ENCODE measurements at places on chromosomes 4 and X.

GRCh38 chrX:48683411-48683982 lies at the start of gene WAS:
Gene WAS (plus strand): TSS chrX:48683799. CDS start chrX:48683854, 55 bp downstream.
- no peak for DNase-seq

DNA sequence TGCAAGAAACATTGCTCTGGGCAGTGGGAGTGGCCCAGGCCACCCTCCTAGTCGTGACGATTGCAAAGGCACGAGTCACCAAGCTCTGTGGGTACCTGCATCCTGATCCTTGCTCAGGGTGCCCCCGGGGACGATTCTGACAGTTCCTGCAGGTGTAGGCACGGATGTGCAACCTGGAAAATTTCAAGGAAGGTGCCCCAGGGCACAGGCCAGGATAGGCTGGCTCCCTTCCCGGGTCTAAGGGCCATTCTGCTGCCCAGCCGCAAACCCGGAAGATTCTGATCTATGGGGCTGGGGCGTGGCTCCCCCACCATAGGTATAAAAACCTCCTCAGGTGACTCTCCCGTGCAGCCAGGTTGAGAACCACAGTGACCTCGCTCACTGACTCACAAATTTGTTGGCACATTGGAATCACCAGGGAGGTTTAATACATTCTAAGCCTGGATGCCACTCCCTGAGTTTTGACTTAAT lies 228.5 kb downstream of the PTTG2 start:
- DNase-seq = no peak

DNA sequence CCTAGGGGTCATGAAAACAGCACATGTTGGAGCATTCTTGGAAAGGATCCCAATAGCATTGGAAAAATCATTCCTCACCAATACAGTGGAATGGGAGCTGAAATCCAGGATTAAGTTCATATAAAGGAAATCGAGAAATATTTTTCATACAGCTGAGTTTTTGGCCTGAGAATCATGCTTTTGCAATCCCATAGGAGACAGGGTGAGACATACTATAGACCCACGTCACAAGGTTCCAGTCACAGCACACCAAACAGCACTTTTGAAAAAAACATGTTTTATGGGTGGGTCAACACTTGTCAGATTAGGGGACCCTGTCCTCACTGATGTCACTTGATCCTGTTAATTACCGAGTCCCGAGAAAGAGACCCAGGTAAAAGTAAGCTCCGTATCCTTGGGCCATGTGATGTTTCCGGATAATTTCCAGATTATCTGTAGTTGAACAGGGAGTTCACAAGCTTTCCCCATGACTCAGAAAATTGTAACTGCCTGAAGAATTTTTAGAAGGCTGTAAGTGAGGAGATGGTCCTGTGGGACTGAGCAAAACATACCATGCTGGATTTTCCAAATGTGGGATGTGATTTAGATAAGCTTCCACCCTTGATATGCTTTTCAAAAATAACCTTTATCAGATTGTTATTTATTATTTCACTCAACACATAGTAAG lies 80.9 kb upstream of the TLR3 start:
- DNase-seq = no peak

DNA sequence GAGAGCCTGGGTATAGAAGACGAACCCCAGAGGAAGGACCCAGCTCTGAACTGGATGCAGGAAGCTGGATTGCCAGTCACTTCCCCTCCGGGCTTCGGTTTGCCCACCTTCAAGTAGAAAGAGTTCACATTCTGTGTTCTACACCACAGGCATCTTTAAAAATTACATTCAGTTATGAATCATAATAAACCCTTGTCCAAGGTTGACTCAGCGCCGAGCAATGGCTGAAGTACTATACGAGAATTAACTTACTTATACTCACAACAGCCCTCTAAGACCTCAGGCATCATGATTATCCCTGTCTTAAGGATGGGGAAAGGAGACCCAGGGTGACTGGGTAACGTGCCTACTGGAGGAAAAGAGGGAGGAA lies 72.5 kb downstream of the EVC2 start:
- DNase-seq = no peak

DNA sequence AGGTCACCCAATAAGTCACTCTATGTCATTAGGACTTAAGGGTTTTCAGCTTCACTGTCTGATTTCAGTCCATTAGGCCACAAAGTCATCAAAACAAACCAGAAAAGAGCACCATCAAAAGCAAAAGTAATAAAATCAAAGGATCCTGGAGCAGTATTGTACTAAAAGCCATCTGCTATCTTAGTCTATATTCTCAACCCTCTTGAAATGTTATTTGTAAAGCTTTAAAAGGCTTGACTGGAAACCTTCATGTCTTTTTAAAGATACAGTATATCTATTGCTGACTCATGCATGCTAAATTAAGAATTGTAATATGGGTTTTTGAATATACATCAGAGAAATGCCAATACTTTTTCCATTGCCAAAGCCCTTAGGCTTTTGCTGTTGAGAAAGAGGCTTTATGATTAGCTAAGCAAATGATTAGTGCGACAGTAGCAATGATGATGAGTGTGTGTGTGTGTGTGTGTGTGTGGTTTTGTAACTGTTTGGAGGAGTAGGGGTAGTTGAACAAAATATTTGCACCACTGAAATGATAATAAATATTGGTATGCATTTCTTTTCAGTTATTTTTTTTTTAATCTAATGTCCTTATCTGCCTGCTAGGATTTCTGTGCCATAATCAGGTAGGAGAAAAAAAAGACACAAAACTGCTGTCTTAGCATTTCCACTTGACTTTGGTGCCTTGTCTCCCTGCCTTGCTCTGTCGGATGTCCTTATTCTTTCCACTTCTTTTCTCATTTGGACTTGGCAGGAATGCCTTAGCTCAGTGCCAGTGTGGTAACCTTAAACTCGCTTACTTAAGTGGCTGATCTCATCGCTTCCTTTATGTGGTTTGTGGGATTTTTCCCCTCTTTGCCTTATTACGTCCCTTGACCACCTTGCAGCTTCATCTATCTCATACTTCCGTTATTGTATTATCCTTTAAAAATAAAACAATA lies 119.7 kb downstream of the PCDH7 start:
- DNase-seq = no peak

- no peak for DNase-seq
These were observed 154.5 kb upstream of the GALNT7 start for GRCh38 chr4:173014113-173014558.

DNA sequence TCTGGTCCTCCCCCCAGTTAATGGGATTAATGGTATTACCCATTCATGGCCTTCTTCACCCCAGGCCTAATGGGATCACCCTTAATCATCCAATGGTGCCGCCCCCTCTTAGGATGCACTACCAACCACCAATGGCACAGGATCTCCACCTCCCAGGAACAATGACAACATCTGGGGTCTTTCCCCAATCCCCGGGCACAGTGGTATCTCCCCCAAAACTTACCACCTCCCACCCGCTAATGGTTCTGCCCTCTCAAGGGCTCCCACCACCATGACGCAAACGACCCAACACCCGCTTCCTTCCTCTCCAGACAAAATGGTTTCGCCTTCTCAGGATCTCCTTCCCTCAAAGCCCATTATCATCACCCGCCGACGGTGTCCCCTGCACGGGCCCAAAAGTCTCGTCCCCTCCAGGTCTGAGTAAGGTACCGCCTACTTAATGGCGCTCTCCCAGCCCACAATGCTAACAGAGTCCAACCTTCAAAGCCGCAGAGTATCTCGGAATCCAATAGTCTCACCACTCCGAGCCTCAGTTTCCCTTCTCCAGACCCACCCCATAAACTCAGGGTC lies 458 bp downstream of the GRIPAP1 start:
- DNase-seq = peak; percentile 17

DNA sequence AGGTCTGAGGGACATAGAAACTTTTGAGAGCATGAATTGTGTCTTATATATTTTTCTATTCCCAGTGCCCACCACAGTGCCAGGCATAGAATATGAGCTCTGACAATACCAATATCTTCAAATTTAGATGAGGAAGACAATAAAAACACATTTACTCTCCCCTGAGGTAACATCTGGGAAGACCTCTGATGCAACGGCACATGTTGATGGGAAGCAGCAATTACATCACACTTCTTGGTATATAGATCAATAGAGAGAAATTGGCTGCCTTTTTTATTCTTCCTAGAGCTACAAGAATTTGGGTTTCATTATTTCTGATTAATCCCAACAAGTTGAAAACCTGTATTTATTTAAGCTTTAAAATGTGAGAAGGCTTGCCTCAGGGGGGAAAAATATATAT lies 67.4 kb upstream of the SMAD1 start:
- no peak for DNase-seq

GRCh38 chrX:21963269-21963668 lies 22.8 kb downstream of the SMS start:
- DNase-seq = no peak

- DNase-seq = no peak
These were observed 315.4 kb downstream of the INPP4B start for GRCh38 chr4:142530728-142531127.

DNA sequence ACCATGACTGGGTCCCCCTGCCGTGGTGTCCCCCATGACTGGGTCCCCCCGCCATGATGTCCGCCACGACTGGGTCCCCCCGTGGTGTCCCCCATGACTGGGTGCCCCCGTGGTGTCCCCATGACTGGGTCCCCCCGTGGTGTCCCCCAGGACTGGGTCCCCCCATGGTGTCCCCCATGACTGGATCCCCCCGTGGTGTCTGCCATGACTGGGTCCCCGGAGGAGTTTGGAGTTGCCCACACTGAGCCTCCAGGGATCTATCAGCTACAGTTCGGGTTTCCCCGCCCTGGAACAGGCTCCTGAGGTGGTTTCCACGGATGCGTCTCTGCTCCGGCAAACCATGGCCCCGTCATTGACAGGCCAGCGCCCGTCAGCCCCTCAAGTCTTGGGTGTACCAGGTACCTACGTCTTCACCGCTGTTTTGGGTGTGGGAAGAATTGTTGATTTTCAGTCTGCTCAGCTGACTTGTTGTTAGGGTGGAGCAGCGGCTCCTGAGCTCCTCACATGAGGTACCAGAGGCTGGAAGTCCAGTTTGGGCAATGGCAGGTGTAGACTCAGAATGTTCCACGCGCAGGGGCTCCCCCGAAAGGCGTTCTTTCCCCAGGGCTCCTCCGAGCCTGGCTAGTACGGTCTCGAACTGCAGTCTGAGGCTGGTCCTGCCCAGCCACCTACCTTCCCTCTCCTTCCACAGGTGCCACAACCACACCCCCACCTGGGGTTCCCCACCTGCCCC lies 8.3 kb upstream of the PDE6B start:
- no peak for DNase-seq

DNA sequence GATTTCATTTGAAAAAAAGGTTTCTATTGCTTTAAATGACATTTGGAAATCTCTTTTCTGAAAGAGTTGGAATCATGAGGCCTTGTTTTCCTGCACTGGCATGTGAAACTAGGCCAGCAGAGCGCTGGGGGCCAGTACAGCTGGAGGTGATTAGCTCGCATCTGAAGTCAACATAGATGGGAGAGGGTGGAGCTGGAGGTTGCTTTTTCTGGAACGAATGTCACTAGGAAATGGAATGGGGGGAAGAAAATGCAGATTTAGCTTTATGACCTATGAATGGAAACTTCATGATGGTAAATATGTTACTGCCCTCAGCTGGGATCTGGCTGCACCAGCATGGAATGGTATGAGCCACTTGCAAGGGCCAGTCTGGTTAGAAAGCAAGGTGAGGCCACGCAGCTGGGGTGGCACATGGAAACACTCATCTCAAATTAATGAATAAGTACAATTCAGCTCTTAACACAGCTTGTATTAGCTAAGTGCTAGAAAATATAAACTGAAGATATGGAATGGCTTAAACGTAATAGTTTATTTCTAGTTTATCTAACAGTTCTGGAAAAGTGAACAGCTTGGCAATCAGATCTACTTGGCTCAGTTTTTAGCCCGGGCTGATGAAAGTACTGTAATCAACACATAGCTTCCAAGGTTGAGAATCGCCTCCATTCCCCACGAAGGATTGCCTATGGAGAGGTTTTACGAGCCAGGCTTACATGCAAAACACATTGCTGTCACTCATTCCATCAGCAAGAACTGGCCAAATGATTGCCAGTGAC lies 32.5 kb downstream of the SLC10A6 start:
- DNase-seq = no peak

DNA sequence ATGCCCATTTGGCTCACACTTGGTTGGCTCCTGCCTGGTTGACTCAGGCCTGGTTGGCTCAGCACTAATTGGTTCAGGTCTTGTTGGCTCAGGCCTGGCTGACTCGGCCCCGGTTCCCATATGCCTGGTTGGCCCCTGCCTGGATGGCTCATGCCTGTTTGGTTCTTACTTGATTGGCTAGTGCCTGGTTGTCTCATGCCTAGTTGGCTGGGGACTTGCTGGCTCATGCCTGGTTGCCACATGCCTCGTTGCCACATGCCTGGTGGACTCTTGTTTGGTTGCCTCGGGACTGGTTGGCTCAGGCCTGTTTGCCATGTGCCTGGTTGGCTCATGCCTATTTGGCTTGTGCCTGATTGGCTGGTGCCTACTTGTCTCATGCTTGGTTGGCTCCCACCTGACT lies 103.7 kb downstream of the APOOL start:
- no peak for DNase-seq

- no peak for DNase-seq
These were observed 108.0 kb downstream of the ITM2A start for GRCh38 chrX:79259073-79259689.

DNA sequence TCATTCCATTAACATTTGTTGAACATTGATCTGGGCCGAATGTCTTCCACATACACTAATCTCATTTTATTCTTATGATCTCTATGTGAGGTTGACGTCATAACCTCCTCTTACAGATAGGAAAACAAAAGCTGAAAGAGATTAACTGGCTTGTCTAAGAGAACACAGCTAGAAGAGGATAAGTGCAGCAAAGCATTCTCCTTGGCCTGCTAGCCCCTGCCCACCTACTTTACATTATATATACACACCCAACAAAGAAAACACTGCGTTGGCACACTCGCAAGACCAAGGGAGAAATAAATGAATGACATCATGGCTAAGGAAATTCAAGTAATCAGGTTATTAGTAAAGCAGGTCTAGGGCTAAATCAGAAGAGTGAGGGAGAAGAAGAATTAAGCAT lies 138.4 kb downstream of the PARM1 start:
- DNase-seq = no peak

DNA sequence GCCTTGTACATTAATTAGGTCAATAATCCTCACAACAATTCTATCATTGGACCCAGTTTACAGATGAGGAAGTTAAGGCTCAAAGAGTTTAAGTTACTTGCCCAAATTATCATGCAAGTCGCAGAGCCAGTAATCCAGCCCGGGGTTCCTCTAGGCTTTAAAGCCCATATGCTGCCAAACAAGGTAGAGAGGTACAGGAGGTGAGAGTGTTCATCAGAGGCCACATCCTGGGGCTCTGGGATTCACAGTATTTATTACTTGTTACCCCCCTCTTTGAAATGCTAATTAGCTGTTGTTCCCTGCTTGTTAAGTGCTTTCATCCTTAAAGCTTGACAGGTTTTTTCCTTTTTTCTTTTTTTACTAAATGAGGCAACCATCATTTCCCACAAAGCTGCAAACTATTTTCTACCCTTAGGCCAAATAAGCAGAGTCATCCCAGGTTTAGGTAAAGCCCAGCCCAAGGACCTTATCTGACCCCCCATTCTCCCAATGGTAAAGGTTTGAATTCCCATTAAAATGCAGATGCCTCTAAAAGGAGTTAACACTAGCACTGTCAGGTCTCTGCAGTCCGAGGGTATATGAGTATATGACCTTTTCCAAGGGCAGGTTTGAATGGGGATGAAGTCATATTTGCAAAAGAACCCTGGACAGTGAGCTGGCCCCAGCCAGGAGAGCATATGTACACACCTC lies 150.3 kb downstream of the SOX3 start:
- DNase-seq = no peak
